ENCODE measurements at places on chromosomes 16 and 17. TPM values are rescaled to one million over a fixed set of nuclear protein-coding genes. Genes with fewer than 3 reads are reported as not detected.

Gene CHAD
- total RNA-seq: not detected

Gene GABARAP
- 280 TPM for total RNA-seq

Gene AIPL1
- total RNA-seq: 0.67 TPM

Gene TBC1D3
- total RNA-seq: not detected

Gene UQCRC2
- total RNA-seq: 138 TPM

Gene BAIAP3
- total RNA-seq: 0.54 TPM

Gene RUNDC3A
- not detected for total RNA-seq

Gene SCIMP
- total RNA-seq: not detected

Gene SMPD3
- total RNA-seq: 0.05 TPM

Gene LAT
- 2.7 TPM for total RNA-seq

Data from mammary microvascular endothelial cell (primary cell).